ENCODE measurements at places on chromosomes 16 and 17. TPM values are rescaled to one million over a fixed set of nuclear protein-coding genes. Genes with fewer than 3 reads are reported as not detected.

ABCC3 gene
- 13.3 TPM for total RNA-seq

CRHR1 gene
- total RNA-seq, result not detected

LRRC46 gene
- 0.21 TPM for total RNA-seq

CLEC18B gene
- total RNA-seq, result not detected

TSNAXIP1 gene
- 0.07 TPM for total RNA-seq
